ENCODE measurements at places on chromosomes 13 and 19.

- no peak for DNase-seq
Observed at GRCh38 chr13:111789420-111789819, 277.5 kb upstream of the SOX1 start.

DNA sequence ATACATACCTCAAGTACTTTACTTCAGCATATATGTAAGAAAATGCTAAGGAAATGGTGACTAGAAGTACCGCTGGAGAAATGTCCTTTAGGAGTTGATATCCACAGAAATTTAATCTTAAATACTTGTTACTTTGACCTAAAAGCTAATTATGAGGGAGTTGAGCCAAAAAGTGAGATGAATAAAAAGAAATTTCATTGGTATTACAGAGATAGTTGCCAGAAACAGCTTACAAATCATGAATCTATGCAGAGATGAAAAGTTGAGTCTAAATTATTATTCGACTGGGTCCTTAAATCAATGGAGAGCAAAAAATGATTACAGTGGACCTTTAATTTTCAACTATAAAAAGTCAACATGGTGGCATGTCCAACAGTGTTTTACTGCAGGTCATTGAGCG lies 160.9 kb downstream of the MZT1 start:
- no peak for DNase-seq

DNA sequence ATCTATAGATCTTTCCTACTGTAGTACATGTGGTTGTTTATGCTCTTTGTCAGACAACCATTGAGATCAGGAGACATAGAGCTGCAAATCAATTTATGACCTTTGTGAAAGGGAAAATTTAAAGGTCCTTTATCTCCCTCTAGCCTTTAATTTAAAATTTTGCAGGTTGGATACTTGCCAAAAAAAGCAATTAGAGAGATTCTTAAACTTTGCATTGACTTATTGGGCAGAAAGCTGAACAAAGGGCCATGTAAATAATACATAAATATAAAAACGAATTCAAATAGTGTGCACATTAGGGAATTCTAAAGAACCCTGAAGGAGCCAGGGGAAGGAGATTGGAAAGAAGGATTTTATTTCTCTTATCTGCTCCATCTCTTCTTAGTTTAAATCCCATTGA lies 22.0 kb upstream of the RB1 start:
- no peak for DNase-seq

- no peak for DNase-seq
Observed at GRCh38 chr13:30963791-30964190, 31.3 kb downstream of the TEX26 start.

- DNase-seq = peak; percentile 85
Observed at GRCh38 chr19:58581227-58582141, 8.3 kb upstream of the MZF1 start.

DNA sequence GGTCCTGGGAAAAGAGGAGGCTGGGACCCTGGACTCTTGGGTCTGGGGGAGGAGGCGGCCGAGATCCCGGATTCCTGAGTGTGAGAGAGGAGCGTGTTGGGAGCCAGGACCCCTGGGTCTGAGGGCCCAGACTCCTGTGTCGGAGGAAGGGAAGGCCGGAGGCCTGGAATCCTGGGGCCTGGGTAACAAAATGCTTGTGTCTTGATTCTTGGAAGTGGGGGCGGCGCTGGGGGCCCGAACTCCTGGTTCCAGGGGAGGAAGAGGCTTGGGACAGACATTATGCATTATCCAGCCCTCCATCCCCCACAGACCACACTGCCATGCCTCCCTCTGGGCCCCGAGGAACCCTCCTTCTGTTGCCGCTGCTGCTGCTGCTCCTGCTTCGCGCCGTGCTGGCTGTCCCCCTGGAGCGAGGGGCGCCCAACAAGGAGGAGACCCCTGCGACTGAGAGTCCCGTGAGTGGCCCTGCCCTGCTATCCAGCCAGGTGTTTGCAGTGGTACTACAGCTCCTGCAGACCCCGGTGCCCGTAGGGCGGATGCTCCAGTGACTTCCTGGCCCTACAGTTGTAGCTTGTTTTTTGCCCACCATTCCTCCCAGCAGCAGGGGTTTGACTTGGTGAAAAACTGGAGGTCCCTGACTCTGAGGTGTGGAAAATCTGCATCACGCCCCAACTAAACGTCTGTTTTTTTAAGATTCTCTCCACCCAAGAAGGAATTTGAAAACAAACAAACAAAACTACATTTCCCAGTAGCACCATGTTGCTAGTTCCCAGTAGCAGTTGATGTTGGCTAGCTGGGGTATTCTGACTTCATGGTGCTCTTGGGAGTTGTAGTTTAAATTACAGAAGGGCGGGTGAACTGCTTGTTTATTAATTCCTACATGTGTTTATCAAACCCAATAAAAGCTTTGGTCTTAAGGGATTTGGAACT lies 630 bp downstream of the NUCB1 start:
- DNase-seq = no peak

DNA sequence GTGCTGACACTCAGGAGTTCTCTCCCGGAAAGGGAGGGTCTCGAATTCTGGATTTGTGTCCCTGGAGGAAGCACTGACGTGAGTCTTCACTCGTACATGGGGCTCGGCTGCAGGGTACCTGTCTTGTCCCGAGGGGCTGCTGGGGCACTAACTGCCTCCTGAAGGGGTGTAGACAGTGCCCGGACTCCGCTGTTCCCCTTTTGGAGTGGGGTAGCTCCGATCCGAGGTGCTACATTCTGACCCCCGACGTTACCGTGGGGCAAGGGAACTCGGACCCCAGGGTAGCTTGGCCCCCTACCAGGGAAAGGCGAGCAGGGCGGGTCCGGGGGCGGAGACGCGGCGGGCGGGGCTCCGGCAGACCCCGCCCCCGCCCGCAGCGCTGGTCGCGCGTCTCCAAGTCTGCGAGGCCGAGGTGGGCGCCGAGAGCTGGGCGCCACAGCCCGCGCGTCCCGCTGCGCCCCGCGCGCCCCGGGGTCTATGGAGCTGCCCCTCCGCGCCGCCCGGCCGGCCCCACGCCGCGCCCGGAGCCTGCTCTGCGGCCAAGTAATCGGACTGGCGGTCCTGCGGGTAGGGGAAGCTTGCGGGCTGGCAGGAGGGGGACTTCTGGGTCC lies at the start of gene NPAS1:
TSS of gene NPAS1 (plus strand) at position 407 of the 611 bp plus-strand sequence. CDS start 1,211 bp downstream, outside the sequence.
- no peak for DNase-seq

GRCh38 chr13:45851171-45851921 lies at the start of gene SIAH3:
TSS of gene SIAH3 (minus strand) at chr13:45851753. CDS start at chr13:45851629, 124 bp downstream.
- peak; percentile 10 for DNase-seq

- no peak for DNase-seq
Observed at GRCh38 chr13:40228496-40228895, 437.9 kb downstream of the FOXO1 start.

DNA sequence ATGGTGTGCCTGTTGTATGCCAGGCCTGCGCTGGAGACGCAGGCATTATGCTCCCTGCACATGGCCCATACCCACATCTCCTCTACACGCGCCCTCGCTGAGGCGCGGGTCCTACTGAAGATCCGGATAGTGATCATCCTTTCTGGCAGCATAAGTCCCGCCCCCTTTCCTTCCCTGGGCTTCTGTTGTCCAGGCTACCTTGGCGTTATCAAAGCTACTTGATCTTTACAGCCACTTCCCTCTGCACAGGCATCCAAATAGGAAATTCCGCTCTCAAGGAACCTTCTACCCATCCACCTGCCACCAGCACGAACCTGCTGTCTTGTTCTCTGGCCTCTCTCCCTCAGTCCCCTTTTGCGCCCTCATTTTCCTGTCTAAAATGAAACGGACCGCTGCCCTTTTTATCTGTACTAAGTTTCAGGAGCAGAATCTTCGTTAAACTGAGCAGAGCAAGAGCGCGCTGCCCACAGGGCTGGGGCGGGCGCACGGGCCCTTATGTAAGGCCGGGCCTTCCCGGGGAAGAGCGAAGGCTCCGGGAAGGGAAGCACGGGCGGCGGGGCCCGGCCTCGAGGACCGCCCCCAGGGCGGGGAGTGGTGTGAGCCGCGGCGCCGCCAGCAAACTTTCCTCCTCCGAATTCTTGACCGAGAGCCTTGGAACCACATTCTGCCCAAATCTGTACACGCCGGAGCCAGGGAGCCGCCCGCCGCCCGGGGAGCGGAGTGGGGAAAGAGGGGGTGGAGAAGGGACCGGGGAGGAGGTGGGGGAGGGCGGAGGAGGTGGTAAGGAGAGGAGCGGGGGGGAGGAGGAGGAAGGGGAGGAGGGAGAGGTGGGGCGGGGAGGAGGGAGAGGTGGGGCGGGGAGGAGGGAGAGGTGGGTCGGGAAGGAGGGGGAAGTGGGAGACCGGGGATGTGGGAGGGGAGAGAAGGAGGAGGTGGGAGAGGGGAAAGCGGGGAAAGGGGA lies 920 bp upstream of the UBE2L5 start:
- peak; percentile 47 for DNase-seq

DNA sequence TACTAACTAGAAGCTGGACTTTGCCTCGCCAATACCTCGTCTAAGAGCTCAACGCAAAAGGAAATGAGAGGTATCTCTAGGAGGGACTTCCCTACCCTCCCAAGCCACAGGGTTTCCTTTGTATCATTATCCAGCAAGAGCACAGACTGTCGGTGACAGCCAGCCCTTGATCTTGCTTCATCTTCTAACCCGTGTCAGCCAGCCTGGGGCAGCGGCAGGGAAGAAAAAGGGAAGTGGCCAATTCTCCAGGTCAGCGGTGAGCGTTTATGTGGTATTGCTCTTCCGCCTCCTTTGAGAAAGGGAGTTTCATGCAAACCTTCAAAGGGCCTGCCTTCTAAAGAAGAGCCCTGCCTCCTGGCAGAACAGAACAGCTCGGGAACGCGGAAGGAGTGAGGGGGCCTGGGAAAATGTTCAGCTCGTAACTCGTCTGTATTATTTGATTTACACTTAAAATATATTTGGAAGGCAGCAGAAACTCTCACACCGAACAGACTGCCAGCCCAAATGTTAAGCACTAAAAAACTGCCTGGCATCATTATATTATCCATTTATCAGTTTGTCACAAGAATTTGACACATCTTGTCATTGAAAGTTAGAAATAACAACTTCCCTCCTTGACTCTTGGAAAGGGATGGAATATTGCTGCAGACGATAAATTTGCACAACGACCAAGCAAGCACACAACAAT lies 41.8 kb downstream of the EFNB2 start:
- DNase-seq = no peak

- no peak for DNase-seq
Observed at GRCh38 chr13:32850316-32851052, 165.7 kb upstream of the KL start.

- DNase-seq = peak; percentile 9
Observed at GRCh38 chr19:48926909-48927308, 6.6 kb upstream of the DHDH start.

- no peak for DNase-seq
Observed at GRCh38 chr19:5048727-5049553, 80.0 kb downstream of the KDM4B start.

DNA sequence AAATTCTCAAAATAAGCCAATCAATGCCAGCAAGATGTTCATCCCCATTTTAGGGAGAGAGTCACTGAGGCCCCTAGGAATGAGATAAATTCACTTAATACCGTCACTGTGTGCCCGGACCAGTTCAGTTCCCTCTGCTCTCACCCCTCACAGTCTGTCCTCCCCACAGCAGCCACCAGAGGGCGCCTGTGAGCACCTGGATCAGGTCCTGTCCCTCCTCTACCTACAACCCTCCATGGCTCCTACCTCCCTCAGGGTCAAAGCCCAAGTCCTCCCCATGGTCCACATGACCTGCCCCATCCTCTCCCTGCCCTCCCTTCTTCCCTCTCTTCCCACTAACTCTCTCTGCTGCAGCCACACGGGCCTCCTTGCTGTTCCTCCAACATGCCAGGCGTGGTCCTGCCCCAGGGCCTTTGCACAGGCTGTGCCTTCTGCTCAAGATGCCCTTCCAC lies 42.0 kb upstream of the NFIC start:
- peak; percentile 60 for DNase-seq

- no peak for DNase-seq
Observed at GRCh38 chr19:4859697-4860096, 7.8 kb downstream of the PLIN3 start.

DNA sequence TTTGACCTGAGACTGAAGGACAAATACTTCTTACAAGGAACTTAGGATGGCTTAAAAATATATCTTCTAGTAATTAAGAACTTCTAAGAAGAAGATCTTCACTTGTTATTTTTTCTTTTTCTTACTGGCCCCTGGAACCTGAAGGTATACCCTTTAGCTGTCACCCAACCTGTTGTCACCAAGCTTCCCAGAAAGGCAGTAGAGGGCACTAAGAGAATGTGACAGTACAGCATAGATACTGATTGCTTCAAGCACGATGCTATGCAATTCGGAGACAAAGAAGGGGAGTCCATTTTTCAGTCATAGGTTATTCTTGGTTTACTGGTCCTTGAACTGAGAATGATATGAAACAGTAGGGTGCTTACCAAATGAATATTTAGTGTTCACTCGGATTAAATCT lies 208.3 kb upstream of the PCDH9 start:
- DNase-seq = no peak

- DNase-seq = peak; percentile 49
Observed at GRCh38 chr19:10424011-10424637, 3.8 kb downstream of the PDE4A start.

DNA sequence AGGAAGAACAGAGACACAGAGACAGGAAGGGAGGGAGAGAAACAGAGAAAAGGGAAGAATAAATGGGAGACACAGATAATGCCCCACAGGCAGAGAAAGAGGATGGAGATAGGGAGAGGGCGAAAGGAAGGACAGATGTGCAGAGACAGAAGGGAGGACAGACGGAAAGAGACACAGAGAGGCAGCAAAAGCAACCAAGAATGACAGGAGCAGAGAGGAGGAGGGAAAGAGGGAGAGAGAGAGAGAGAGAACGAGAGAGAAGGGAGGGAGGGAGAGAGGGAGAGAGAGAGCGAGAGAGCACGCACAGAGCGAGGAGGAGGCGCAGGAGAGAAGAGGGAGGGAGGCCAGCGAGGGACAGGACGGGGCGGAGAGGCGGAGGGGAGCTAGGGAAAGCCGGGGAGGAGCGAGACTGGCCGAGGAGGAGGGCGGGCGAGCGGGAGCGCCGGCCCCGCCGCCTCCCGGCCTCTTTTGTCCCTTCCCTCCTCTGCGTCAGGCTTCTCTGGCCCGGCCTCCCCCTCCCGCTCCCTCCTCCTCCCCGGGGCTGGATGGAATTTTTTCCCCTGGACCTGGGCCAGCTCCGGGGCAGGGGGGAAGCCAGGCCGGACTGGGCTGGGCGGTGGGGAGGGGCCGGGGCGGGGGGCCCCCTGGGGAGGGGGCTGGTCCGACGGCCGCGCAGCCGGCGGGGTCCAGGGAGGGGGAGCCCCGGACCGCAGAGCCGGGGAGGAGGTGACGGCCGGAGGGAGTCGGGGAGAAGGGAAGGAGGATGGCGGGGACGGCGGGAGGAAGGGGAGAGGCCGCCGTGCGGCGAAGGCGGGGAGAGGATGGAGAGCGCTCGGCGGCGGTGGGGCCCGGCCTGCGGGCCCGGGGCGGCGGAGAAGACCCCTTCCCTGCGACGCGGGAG lies 4.2 kb upstream of the SPACA6 start:
- peak; percentile 18 for DNase-seq

DNA sequence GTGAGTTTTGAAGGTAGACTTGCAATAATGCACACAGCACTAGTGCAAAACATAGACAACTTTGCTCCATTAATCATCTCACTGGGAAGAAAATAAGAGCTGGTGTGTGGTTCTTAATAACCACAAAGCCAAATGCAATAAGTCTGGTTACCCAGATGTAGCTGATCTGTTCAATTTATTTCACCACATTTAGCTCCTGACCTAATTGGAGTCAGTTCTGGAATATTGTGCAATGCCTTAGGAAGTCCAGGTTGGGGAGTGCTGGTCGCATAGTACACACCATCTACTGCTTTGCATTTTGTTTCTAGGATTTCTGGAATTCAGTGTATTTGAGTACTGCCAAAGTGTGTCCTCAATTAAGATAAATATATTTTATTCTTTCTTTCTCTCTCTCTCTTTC lies 483.3 kb upstream of the SPRY2 start:
- no peak for DNase-seq

GRCh38 chr13:101686003-101686402 lies 233.5 kb downstream of the ITGBL1 start:
- DNase-seq = no peak
